ENCODE measurements at places on chromosomes 16 and 17.

- no peak for DNase-seq
Observed at GRCh38 chr17:28010406-28010805, 32.1 kb upstream of the NLK start.

- DNase-seq = no peak
Observed at GRCh38 chr17:21772321-21772720, 80.0 kb downstream of the KCNJ18 start.

- no peak for DNase-seq
Observed at GRCh38 chr17:48606892-48607614, 2.3 kb upstream of the HOXB6 start.

DNA sequence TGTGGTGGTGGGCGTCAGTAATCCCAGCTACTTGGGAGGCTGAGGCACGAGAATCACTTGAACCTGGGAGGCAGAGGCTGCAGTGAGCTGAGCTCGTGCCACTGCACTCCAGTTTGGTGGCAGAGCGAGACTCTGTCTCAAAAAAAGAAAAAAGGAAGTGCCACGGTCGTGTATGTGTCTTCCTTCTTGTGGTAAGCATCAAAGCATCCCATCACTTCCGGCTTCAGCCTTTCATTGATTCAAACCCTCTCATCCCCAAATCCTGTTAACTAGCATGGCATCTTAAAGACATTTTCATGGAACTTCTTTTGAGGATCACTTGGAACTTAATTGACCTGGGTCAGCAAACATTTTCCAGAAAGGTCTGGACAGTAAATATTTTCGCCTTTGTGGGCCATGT is 126.2 kb downstream of the CPPED1 start:
- no peak for DNase-seq

DNA sequence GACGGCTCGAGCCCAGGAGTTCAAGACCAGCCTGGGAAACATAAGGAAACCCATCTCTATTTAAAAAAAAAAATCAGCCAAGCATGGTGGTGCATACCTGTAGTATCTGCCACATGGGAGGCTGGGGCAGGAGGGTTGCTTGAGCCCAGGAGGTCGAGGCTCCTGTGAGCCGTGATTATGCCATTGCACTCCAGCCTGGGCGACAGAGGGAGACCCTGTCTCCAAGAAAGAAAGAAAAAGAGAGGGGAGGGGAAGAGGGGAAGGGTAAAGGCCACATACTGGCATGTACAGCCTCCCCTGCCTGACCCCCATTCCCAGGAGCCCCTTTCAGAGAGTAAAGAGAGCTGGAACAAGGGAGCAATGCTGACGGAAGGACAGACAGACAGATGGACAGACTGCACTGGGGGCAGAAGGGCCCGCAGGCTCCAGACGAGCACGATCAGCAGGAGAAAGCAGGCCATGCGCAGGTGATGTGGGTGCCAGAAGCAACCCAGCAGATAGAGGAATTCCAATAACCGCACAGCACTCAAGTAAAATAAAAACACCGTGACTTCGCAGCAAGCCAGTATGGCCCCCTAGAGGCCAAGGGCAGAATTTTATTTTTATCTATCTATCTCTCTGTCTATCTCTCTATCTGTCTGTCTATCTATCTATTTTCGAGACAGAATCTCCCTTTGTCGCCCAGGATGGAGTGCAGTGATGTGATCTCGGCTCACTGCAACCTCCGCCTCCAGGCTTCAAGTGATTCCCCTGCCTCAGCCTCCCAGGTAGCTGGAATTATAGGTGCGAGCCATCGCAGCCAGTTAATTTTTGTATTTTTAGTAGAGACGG is 27.1 kb upstream of the SNN start:
- no peak for DNase-seq

GRCh38 chr17:14545156-14545906 is 244.4 kb downstream of the HS3ST3B1 start:
- DNase-seq = no peak

- DNase-seq = no peak
Observed at GRCh38 chr16:84358601-84359295, 9.6 kb upstream of the ATP2C2 start.

- no peak for DNase-seq
Observed at GRCh38 chr17:80520810-80521455, 23.7 kb upstream of the RPTOR start.

- no peak for DNase-seq
Observed at GRCh38 chr16:12120982-12121652, 144.6 kb downstream of the SNX29 start.

- no peak for DNase-seq
Observed at GRCh38 chr16:58656899-58657298, 27.3 kb upstream of the CNOT1 start.

DNA sequence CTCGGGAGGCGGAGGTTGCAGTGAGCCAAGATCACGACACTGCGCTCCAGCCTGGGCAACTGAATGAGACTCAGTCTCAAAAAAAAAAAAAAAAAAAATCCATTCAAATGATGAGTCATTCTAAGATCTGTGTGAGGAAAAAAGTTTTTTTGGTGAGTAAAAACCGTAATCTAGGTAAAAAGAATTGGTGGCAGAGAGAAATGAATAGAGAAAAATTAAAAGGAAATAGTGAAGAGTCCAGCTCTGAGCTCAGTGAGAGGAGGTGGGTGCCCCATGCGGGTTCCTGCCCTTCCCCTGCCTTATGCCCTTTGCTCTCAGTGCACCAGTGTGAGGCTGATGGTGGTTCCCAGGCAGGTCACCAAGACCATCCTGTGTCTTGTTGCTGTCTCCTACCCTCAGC is 20.9 kb downstream of the GAN start:
- no peak for DNase-seq

GRCh38 chr17:7478276-7479212 is 887 bp downstream of the ZBTB4 start:
- peak; percentile 48 for DNase-seq

GRCh38 chr16:23801378-23801777 is 34.4 kb upstream of the PRKCB start:
- DNase-seq = peak; percentile 43

Measured in anterior cingulate cortex (tissue), 58 donors.